ENCODE measurements at places on chromosomes 5 and 9. TPM values are rescaled to one million over a fixed set of nuclear protein-coding genes. Genes with fewer than 3 reads are reported as not detected.

DNA sequence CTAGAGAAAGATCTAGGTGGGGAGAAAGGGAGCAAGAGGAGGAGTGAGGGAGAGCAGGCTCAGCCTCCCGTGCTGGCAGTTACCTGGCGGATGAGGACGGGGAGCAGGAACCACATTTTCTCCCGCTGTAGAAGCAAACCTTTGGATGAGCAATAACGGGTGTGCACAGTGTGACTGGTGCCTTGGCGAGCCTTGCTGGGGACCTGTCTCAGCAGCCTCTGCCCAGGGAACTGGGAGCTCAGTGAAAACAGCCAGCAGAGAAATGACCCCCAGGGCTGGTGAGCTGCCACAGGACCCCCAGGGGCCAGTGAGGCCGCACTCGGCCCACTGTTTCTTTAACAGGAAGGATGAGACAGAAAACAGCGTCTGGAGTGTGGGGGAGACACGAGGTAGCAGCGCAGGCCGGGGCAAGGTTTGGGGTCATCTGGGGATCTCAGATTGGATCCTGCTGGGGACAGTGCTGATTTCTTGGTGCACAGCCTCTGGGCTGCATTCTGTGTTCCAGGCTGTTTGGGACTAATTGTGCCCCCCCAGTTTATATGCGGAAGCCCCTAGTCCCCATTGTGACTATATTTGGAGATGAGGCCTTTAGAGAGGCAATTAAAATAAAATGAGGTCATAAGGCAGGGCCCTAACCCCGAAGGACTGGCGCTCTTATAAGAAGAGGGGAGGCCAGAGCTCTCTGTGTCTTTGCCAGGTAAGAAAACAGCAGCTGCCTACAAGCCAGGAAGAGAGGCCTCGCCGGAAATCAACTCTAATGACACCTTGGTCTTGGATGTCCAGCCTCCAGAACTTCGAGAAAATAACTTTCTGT, 118.8 kb upstream of the PHYKPL start:
- no peak for DNase-seq

The DMGDH gene
- 4.2 TPM for total RNA-seq

GRCh38 chr5:132044207-132044606, 16.2 kb upstream of the IL3 start:
- DNase-seq = peak; percentile 83

DNA sequence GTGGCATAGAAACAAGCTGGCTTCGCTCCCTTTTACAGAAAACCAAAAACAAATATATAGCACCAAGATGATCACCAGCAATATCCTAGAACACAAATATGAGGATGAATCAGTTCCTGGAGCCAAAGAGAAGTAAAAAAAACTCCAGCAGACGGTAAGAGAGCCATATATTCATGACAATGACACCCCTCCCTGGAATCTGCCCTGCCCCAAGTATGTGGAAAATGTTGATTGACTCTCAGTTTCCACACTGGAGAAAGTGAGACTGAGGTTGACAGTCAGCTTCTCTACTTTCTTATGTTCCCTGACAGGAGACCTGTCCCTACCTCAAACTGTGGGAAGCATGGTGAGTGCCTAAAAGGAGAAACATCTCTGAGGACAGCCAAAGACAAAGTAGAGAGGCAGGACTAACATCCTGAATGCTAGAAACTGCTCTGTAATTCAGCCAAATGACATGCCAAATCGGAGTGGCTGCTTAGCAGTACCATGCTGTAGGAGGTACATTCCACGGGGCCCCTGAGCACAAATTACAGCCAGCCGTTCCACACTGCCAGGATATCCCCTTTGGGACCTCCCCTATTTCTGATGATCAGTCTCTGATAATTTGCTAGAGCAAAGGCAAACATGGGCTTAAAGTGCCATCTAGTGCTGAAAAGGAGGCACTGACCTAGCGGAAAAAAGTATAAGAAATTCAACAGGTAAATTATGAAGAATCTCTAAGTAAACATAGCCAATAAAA, 424.0 kb upstream of the RGMB start:
- DNase-seq = no peak

- no peak for DNase-seq
Observed at GRCh38 chr5:103463261-103463660, 99.3 kb downstream of the NUDT12 start.

GRCh38 chr9:372128-372527, 157.5 kb downstream of the DOCK8 start:
- no peak for DNase-seq

- no peak for DNase-seq
Observed at GRCh38 chr5:37071487-37071886, 177.7 kb downstream of the CPLANE1 start.

GRCh38 chr9:87944096-87944495, 26.3 kb downstream of the SPATA31C1 start:
- no peak for DNase-seq

- no peak for DNase-seq
Observed at GRCh38 chr9:134215699-134216448, 51.5 kb upstream of the RNU6ATAC start.

The SPINK13 gene
- not detected for total RNA-seq

The RASEF gene
- total RNA-seq = 0.19 TPM

GRCh38 chr5:62671479-62671878, 92.9 kb downstream of the LRRC70 start:
- DNase-seq = no peak

The RNF224 gene
- total RNA-seq = not detected

DNA sequence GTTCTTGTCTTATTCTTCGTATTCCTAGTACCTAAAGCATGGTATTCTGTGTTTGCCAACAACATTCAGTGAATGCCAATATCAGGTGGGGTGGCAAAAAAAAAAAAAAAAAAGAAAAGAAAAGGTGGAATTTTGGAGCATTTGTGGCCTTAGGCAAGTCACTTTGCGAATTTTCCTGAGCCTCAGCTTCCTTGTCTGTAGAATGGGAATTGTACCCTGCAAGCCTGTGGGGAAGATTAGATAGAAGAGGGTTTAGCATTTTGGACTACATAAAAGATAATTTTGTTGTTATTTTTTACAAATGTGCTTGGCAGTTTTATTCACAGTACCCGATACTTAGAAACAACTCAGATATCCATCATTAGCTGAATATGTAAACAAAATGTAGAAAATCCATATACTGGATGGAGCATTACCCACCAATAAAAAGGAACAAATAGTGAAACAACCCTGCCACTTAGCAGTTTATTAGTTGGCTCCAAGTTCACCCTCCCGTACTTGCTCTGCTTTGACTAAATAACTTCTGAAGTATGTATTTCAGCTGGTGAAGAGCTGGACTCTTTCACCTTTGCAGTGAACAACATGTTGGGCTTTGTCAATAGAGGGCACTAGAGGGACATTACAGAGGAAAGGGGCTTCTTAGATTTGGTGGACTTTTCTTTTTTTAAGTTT, 13.6 kb downstream of the UBE2D2 start:
- DNase-seq = no peak

DNA sequence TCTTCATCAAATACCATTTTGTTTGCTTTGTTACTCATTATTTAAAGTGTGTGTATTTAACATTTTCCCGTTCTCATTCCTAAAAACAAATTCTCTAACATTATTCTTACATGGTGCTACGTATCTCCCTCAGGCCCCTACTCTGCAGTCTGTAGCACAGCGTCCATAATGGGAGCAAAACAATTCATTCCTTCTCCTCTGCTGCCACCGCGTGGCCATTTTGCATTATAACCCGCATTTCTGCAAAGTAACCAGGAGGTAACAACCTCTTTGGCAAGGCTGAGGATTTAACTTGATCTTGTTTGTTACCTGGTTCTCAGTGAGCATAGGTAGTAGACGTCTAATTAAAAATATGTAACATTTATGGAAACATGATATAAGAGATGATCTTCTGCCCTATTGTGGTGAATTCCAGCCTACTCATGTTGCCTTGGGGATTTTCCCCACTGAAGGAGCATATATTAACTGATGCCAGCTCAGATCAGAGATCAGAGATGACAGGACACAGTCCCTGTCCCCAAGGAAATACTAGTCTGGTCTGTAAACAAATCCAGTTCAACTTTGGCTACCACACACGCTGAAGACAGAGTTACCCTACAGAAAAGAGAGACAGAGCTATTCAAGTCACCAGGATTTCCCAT, 10.5 kb downstream of the OR1K1 start:
- DNase-seq = no peak

DNA sequence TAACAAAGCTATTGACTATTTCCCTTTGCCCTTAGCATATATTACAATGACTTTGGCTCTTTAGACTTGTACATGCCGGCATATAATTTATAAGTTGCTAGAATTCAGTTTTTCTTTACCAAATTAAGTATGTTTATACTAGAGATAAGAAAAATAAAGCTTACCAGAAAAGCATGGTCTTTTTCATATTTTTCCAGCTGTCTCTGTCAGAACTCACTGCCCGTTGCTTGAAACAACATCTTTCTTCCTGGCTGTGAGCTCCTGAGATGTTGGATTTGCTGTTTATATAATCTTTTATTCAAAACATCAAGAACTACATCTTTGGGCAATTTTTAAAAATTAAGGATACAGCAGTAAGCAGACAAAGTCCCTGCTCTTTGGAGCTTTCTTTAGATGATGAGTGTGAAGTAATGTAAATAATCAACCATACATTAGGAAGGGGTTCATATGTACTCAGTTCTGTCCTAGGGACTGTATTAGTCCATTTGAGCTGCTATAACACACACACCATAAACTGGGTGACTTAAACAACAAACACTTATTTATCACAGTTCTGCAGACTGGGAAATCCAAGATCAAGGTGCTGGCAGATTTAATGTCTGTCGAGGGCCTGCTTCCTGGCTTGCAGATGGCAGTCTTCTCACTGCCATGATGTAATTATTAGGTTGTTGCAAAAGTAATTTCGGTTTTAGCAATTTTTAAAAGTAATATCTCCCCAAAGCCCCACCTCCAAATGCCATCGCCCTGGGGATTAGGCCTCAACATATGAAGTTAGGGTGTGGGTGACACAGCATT, 45.4 kb upstream of the RANBP3L start:
- DNase-seq = no peak

The PTGES gene
- 4.5 TPM for total RNA-seq

The KCTD16 gene
- total RNA-seq = under 0.01 TPM

The LMX1B gene
- total RNA-seq = 0.66 TPM
